T-helper 17 cell (primary cell): ENCODE measurements at places on chromosomes 16 and 17.

DNA sequence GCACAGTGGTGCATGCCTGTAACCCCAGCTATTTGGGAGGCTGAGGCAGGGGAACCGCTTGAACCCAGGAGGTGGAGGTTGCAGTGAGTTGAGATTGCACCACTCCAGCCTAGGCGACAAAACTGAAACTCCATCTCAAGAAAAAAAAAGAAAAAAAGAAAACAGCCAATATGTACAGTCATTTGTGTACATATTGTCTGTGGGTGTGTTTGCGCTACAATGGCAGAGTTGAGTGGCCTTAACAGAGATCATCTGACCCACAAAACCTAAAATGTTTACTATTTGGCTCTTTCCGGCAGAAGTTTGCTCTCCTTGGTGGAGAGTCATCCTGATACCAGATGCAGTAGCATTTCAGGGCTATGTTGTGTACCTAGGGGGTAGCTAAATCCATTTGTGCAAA lies 57.9 kb downstream of the ARSG start:
- no peak for DNase-seq

DNA sequence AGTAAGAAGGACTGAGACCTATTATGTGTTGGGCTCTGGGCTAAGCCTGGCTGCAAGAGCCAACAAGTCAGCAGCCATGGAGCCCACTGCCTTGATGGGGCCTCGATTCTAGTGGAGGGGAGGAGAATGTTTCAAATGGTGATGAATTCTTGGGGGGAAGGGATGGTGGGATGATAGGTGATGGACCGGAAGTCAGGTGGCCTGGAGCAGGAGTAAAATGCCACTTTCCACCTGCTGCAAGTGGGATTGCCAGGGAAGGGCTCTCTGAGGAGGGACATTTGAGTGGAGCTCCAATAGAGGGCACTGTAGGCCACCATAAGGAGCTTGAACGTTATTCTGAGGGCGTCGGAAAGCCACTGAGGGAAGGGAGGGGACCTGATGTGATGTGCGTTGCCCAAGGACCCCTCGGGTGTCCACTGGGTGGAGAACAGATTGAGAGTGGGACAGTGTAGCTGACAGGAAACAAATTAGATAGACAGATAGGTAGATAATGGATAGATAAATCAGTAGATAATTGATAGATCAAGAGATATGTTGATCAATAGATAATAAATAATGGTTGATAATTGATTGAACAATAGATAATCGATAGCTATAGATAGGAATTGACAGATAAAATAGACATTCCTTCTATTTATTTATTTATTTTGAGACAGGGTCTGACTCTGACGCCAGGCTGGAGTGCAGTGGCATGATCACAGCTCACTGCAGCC lies 18.2 kb upstream of the NXPH3 start:
- DNase-seq: no peak

DNA sequence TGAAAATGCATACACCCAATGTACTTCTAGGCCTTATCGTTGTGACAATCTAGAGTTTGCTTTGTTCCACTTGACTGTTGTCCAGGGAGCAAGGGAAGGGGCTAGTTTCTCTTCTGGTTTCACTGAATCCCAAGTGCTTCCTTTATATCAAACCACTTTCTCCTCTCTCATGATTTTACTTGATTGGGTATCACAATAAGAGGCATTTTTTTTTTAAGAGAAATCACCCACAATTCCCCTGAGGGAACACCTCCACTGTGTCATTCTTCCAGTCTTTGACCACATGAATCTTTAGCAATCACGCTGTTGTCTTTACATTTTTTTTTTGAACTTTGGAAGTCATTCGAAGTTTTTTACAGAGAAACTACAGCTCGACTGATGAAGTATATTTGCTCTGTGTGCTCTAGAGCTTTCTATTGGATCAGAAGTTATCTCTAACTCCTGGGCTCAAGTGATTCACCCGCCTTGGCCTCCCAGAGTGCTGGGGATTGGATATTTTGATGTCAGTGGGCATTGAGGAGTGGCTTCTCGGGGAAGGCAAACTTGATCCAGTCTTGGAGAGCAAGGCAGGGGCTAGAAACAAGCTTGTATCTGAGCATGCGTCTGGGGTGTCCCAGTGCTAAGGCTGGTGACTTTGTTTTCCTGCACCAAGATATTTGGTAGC lies 3.0 kb downstream of the CDH1 start:
- DNase-seq: no peak

- DNase-seq: no peak
Observed at GRCh38 chr17:1234455-1234854, 35.8 kb upstream of the BHLHA9 start.

DNA sequence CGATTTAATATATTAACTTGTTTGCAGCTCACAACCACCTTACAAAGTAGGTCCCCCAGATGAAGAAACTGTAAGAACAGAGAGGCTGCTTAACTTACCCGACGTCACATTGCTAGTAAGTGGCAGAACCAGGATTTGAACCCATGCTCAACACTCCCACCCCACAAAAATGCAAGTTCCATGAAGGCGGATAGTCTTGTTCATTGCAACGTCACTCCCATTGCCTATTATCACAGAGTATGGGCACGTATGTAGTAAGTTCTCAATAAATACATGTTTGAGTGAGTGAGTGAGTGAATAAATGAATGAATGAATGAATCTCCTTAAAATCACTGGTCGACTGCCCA lies 1.1 kb downstream of the USP31 start:
- no peak for DNase-seq

DNA sequence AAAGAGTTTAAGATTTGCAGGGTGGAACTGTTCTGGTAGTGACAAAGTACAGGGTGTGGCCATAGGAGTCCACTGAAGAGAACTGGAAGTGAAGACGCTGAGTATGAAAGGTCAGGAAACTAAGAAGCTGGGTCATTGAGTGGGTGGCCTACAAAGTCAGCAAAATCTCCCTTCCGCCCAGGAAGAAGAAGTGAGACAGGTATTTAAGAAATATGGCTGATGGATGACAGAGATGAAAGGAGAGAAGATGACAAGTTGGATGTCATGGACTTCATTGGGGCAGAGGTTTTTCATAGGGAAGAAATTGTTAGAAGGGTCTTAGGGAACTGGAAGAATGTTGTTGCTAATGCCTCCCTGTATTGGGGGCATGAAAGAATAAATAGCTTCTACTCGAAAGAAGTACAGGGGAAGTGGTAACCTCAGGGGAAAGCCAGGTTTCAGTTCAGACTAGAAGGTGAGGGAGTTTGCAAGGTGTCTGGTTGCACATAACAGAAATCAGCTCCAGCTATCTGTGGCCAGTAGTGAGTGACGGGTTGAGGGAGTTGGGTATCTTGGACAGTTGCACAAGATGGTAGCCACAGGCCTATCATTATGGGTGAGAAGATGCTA lies 33.6 kb upstream of the MED13 start:
- DNase-seq: no peak

GRCh38 chr17:74130841-74131240 lies 72.6 kb upstream of the RPL38 start:
- no peak for DNase-seq

DNA sequence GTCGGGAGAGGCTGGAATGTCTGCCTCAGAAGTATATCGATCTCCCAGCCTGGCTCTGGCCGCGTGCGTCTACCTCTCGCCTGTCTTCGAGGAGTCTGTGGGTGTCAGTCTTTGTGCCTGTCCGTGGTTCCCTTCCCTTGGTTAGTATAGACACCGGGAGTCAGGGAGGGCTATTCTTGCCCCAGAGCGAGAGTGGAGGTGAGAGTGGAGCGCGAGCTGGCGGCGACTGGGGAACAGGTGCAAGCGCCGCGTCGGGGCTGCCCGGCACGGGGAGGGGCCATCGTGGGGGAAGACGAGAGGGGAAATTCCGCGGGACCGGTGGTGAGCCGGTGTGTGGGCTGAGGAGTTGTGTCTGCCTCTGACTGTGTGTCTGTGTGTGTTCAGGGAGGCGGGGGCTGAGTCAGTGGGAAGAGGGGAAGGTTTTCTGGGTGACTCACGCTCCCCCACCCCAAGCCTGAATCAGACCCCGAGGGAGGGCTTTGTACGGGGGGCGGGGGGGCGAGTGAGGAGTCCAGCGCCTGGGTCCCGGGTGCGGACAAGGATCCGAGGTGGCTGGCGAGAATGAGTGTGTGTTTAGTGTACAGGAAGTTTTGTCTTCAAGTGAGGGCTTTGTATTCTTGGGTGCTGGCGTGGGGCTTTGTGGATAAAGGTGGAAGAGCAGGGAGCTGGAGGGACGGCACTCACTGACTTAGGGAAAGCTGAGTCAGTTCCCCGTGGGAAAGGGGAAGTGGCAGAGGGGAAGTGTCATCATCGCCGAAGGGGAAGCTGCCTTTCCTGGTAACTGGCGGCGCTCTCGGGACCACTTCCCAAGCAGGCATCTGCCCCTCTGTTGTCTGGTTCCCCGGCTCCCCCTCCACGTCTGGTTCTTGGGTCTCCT lies 8.6 kb downstream of the KDM6B start:
- DNase-seq: peak; percentile 96

- DNase-seq: no peak
Observed at GRCh38 chr17:73553311-73553710, 90.9 kb downstream of the SDK2 start.

DNA sequence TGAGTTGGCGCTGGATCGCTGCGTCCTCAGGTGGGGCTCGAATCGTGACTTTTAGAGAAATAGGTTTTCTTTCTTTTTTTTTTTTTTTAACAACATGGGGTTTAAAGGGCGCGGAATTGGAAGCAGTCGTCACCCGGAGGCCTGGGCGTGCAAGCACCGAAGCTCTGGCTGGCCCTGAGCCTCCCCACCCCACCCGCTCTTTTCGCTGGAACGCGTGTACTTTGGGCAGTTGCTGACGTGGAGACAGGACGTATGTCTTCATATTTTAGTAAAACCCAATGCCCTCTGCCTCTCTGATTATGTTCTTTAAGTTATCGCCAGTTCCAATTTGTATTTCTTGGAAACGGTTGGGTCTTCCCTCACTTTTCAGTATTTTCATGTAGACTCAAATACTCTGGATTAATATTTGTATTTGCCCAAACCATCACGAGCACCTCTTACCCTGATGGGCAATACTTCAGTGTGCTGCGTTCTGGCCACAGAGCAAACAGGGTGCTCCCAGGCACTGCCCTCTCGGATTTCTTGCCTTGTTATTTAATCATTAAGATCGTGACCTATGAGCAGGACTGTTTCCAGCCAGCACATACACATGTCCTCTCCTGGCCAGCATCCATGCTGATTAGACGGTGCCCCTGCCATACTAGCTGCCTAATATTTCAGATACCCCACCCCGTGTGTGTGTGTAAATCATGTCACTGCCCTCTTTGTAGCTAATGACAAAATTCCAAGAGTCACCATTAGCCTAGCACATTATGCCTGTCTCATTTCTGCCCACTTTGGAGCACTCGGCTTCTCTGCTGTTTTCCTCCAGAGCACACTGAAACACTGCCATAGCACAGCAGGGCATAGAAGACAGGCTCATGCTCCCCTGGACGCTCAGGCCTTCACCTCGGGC lies 805 bp upstream of the C16orf95 start:
- no peak for DNase-seq

GRCh38 chr16:74575807-74576643 lies 30.9 kb downstream of the GLG1 start:
- DNase-seq: no peak

- no peak for DNase-seq
Observed at GRCh38 chr17:49496867-49497147, 1.7 kb downstream of the NGFR start.

DNA sequence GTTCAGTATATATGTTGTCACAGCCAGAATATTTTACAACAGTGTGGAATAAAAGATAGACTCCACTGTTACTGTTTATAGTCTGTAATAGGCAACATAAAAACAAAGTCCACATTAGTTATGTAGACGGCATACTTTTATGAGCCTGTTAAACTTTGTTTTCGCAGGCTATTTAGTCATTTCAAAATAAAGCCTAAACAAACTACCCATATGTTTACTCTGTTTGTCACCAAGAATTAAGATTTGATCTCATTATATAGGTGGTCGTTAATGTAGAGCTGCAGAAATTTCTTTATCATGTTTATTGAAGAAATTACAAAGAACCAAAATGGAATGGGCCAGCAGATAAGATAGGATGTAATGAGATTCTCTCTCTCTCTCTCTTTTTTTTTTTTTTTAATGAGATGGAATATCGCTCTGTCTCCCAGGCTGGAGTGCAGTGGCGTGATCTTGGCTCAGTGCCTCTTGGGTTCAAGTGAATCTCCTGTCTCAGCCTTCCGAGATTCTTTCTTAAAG lies 943.8 kb upstream of the SOX9 start:
- no peak for DNase-seq

GRCh38 chr17:81984773-81985410 lies 7.5 kb downstream of the ASPSCR1 start:
- DNase-seq: no peak

GRCh38 chr16:316741-317464 lies 33.9 kb downstream of the PDIA2 start:
- no peak for DNase-seq
